Activated T-cell treated with anti-CD3 and anti-CD28 coated beads for 4 hours (primary cell): ENCODE measurements at places on chromosomes 16 and 17.

GRCh38 chr17:11458279-11458678, 140.0 kb upstream of the DNAH9 start:
- DNase-seq, result no peak

DNA sequence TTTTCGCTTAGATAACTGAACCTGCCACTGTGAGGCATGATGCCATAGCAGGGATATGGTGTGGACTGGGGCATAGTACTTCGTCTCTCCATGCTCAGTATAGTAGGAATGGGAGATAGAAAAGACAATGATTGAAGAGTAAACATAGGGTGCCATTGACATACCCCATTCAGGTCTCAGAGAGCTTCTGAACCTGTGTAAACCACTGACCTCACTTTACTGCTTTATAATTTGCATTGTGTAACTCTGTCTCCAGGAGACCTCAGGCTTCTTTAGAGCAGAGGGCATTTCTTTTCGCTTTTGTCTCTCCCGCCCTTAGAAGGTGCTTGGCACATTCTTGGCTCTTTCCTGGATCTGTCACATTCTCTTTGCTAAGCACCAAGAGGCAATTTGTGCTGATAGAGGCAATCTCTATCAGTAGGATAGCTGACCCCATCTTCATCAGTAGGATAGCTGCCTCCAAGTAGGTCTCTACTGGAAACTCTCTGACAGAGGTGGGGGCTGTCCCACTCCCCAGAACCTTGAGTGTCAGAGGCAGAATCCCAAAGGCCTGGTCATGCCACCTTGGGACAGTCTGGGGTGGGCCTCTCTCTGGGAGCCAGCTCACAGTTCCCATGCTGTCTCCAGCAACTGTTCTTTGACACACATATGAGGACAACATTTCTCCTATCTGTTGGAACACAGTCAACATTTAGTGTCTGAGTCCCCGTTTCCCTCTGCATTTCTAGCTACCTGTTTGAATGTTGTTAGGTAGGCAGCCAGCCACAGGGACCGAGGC, 181.9 kb downstream of the UTP18 start:
- DNase-seq, result no peak

- no peak for DNase-seq
Measured at GRCh38 chr16:1154291-1154886, 1.5 kb downstream of the CACNA1H start.

GRCh38 chr16:8489580-8489979, 100.7 kb downstream of the TMEM114 start:
- DNase-seq, result no peak

- no peak for DNase-seq
Measured at GRCh38 chr16:68069511-68070248, 15.5 kb upstream of the NFATC3 start.

GRCh38 chr17:45063198-45063597, 2.1 kb downstream of the NMT1 start:
- no peak for DNase-seq

GRCh38 chr17:34241062-34241461, 14.0 kb upstream of the CCL2 start:
- no peak for DNase-seq

GRCh38 chr17:46160169-46160568, 33.1 kb downstream of the KANSL1 start:
- no peak for DNase-seq

- no peak for DNase-seq
Measured at GRCh38 chr17:8608001-8608400, 22.5 kb downstream of the MYH10 start.

GRCh38 chr16:1174477-1175357, 21.8 kb downstream of the CACNA1H start:
- no peak for DNase-seq

DNA sequence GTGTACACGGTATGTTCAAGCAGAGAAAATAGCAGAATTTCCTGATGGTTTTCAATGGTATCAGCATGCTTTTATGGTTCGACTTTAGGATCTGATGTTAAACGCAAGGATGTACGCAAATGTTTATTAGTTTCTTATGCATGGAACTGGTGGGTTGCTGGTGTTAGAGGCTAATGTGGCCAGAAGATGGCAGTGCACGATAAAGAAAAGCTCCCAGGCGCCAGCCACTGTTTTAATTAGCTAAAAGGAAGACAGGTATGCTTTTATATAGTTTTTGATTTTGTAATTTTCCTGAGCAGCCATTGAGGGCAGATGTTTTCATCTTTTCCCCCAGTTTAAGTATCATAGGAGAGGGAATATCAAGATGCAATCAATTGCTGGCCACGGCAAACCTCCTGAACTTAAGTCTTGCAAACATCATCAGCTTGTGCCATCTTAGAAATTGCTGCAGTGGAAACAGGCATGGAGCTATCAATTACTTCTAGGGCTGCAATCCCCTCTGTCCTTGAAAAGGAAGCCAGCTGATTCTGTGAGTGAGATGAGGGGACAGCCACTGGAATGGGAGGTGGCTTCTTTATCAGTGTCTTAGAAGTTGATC, 648.5 kb upstream of the RBFOX1 start:
- no peak for DNase-seq

DNA sequence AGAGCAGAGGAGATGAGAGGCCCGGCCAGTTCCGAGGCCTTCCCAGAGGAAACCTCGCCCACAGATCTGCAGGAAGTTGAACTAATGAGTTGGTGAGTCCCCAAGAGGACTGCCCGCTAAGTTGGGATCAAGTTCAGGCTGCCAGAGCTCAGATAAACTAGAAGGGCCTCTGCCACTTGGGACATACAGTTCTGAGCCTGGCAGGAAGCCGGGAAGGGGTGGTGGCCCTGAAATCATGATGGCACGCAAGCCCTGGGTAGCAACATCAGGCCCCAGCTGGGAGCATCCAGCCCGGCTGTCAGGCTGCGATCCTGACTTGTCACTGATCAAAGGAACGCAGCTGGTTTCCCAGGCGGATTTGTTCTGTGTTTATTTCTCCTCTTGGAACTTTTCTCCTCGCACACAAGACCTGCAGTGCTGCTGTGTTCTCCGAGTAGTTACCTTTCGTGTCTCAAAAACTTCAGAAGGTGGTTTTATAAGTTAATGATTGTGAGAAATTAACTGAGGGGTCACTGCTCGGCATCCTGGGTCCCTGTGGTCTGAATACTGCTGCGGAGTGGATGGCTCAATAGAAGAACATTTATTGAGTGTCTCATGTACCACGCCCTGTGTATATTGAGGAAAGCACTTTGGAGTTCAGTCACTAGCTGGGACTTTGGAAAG, 8.0 kb upstream of the WFDC1 start:
- no peak for DNase-seq

DNA sequence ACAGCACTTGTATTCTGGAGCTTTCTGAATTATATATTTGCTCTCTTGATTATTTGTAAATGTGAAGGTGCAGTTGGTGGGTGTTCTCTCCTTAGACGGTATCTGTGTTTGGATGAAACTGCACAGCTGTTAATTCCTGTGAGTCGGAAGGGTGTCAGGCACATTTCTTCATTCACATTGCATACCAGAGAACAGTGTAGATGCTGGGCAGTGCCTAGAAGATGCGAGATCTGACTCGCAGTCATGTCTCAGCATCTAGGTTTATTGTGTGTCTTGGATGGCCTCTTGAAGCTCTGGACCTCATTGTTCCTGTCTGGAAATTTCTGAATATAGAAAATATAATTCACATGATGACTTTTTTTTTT, 61.2 kb downstream of the CLEC16A start:
- DNase-seq, result no peak

DNA sequence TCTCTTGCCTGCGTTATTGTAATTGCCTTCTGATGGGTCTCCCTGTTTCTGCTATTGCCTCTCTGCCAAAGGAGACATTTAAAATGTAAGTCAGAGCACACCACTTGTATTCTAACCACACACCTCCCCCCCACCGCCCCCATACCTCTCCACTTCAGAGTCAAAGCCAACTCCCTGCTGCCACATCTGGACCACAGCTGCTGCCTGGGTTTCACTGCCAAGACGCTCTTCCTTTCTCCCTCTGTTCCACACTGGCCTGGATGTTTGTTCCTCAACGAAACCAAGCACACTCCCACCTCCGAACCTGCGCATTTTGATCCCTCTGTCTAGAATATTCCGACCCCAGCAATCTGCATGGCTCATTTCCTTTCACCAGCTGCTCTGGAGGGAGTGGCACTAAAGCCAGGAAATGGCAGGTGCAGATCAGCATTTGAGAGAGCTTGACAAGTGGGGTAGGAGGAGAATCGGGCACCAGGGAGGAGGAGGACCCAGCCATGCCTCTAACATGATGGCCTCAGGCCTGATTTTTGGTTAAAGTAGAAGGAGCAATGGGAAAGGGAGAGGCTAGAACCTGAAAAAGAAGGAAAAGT, 92.4 kb upstream of the HS3ST2 start:
- no peak for DNase-seq

DNA sequence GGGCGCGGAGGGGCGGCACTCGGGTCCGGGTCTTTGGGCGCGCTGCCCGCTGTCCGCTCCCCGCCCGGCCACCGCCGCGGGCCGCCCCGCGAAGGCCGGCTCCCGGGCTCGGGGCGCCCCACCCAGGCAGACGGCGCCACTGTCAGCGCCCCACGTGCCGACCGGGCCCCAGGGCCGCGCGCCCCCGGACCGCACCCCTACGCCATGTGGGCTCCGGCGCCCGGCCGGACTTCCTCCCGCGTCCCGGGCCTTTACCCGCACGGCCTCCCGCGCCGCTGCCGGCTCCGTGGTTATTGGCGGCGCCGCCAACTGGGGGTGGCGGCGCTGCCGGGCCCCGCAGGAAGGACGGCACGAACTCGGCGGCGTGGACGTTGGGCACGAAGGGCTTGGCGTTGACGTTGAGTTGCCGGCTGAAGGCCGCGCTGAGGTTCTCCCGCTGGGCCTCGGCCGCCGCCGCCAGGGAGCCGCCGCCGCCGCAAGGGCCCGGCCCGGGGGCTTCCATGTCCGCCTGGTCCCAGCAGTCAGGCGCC, 577 bp downstream of the GSPT1 start:
- DNase-seq, result peak; percentile 10

DNA sequence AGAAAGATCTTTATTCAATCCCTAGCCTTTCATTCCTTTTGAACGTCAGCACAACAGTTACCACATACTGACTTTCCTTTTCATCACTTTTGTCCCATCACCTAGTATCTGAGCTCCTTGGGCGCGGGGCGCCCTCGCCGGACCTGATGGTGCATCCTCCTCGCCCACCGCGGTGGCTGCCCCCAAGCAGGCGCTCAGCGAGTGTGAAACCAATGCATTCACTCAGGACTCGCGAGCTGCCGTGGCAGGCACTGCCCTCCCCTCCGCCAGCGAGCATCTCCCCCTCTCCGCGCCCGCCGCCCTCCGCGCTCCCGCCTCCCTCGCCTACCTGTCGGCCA, 756 bp downstream of the KLHL11 start:
- no peak for DNase-seq

DNA sequence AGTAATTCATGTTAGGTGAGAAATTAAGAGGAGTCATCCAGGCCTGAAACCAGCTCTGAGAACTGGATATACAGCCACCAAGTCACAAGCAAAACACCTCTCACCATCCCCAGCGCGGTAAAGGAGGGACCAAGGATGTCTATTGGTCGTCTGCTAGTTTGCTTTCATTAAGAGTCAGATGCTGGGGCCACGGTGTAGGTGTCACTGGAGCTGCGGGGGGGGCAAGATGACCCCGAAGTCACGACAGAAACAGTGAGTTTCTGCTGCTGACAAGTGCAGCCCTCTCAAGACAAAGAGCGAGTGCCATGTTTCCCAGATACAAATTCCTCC, 790 bp downstream of the NCBP3 start:
- DNase-seq, result peak; percentile 11

DNA sequence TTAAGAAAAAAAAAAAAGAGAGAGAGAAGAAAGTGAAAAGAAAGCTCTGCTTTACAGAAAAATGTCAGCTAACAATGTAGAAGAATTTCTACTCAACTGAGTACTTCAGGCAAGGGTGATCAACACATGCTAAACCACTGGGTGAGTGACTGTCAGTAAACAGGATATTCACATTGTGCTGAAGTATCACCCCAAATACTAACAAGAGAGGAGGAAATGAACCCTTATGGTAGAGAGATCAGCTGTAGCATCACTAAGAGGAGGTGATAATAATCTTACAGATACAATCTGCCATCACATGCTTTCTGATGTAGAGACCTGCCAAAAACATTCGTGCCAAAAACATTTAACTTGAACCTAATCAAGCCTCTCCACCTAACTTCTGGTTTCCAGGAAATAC, 30.7 kb upstream of the ICAM2 start:
- no peak for DNase-seq

GRCh38 chr17:72529386-72529785, 408.6 kb downstream of the SOX9 start:
- no peak for DNase-seq
